NCI-H2081 (cell line): ENCODE measurements at places on chromosomes 1 and 21.

DNA sequence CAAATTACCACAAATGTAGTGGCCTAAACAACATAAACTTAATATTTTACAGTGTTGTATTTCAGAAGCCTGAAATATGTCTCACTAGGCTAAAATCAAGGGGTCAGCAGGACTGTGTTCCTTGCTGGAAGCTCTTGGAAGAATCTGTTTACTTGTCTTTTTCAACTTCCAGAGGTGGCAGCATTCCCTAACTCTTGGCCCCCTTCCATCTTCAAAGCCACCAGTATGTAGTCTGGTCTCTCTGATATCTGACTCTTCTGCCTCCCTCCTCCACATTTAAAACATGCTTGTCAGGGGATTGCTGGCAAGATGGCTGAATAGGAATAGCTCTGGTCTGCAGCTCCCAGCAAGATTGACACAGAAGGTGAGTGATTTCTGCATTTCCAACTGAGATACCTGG lies 567.5 kb downstream of the PLA2G4A start:
- no peak for DNase-seq

- peak; percentile 75 for DNase-seq
Observed at GRCh38 chr1:61337981-61338848, 255.9 kb downstream of the NFIA start.

- DNase-seq, result peak; percentile 18
Observed at GRCh38 chr1:77064246-77064645, 155.0 kb downstream of the PIGK start.

DNA sequence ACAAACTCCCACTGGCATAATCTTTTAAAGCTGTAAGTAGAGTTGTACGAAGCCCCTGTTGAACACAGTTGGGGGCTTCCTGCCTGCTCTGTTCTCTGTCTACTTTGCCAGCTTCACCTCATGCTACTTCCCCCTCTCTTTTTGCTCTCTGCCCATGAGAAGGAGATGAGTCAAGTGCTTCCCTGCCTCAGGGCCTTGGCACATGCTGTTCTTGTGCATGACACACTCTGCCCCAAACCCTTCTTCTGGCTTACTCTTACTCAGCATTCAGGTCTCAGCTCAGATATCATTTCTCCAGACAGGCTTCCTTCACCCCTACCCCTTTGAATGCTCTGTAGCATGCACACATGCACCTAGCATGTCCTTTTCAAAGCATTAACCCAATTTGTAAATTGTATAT lies 208.8 kb downstream of the FOXD2 start:
- no peak for DNase-seq

- DNase-seq, result no peak
Observed at GRCh38 chr1:162485236-162485635, 12.4 kb upstream of the UHMK1 start.

DNA sequence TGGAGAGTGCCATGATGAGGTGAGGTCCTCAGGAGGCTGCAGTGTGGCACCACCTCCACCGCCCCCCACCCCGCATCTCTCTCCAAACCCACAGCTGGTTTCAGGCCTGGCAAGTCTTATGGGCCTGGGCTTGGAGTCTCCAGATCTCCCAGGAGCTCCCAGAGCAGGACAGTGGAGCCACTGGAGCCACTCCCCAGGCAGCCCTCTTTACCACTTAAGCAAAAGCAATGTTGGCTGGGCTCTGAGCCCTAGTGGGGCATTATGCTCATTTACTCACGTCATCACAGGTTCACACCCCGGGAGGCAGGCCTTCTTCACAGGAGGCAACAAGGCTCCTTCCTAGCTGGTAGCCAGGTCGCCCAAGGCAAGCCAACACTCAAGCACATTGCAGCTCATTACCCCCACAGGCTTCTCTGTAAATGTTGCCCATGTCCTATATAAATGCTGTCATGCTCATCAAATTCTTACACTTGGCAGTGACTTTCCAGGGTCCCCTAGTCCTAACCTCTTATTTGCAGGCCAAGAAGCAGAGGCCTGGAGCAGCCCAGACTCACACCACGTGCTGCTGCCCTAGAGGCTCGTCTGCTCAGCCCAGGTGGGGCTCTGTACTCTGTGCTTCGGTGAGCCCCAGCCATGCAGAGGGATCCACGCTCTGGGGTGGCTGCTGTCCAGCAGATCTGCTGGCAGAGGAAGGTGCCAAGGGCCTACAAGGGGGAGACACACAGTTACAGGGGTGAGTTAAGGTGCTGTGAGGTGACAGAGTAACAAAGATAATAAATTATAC lies 459.3 kb downstream of the MATN1 start:
- DNase-seq, result no peak
